ENCODE measurements at places on chromosomes 11 and 22.
A peak's percentile ranks its signal among the peaks of the same experiment; 100 is the strongest.

DNA sequence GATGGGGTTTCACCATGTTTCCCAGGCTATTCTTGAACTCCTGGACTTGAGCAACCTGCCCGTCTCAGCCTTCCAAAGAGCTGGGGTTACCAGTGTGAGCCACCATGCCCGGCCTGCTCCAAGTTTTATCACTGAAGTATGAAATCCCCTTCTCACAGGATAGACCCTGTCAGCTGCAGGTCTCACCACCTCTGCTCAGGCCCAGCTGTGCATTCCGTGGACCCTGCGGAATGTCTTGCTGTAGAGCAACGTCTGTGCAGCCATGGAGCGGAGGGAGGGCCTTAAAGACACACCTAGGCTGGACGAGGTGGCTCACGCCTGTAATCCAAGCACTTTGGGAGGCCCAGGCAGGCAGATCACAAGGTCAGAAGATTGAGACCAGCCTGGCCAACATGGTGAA lies 625.4 kb downstream of the BRD1 start:
- DNase-seq: no peak

DNA sequence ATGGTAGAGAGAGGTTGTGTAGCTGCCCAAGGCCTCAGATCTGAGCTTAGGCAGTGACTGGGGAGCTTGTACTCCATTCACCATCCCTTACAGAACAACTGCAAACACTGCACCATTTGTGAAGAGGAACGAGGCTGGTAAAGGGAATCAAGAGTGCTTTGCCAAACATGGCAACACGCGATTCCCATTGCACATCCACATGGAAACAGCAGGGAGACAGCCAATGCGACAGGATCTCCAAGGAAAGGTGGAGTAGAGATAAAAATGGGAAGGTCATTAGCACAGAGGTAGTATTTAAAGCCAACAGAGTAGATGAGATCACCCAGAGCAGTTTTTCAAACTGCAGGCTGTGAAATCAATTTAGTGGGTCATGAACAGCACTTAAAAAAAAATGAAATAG lies 42.0 kb downstream of the TCF20 start:
- peak; percentile 64 for DNase-seq

GRCh38 chr11:73114110-73114834 lies 27.8 kb downstream of the FCHSD2 start:
- no peak for DNase-seq

GRCh38 chr11:38005597-38005996 lies 1407.6 kb upstream of the RAG2 start:
- no peak for DNase-seq

DNA sequence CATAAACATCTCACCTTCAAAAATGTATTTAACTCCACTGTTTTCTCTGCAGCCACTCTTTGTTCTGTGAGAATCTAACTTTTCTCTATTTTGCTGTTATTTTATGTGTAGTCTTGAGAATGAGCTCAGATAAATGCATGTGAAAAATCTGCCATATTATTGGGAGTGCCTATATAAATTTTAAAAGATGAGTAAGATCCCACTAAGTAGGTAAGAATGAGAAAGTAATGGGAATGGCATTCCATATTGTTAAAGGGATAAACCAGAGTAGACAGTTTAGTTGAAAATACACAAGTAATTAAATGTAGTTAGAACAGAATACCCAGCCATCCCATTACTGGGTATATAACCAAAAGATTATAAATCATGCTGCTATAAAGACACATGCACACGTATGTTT lies 817.2 kb downstream of the FAM181B start:
- DNase-seq: no peak

DNA sequence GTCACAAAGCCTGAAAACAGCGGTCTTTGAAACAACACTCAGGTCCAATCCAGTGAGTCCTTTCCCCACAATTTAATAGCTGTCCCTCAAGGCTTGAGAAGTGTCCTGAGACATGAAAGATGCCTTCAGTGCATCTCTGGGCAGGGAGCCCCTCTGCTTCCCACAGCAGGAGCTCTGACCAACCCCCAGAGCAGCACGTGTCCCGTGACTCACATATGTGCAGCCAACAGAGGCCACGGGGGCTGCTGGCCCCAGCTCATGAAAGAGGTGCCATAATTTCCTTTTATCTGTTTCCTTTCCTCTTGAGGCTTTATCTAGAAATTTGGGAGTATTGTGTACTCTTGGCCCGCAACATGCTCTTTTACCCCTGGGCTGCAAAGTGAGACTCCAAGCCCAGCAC lies 33.2 kb upstream of the LMO1 start:
- no peak for DNase-seq

DNA sequence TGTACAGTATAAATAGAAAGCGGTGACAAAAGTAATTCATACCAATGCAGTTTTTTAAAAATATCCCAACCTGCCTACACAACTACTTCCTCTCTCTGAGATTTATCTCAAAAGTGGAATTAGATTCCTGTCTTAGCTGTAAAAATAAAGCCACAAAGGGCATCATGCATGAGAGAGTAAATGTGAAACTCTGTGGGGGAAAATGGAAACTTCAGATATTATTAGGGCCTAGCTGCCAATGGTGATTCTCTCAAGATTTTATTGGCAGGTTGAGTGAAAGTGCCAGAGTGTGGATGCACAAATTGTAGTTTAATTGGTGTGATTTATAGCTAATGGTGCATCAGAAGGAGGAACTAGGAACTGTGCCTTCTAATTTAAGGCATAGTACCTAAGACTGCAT lies 356.9 kb upstream of the CCDC90B start:
- DNase-seq: no peak

- DNase-seq: no peak
Measured at GRCh38 chr22:49015459-49015858, 812.2 kb downstream of the BRD1 start.

DNA sequence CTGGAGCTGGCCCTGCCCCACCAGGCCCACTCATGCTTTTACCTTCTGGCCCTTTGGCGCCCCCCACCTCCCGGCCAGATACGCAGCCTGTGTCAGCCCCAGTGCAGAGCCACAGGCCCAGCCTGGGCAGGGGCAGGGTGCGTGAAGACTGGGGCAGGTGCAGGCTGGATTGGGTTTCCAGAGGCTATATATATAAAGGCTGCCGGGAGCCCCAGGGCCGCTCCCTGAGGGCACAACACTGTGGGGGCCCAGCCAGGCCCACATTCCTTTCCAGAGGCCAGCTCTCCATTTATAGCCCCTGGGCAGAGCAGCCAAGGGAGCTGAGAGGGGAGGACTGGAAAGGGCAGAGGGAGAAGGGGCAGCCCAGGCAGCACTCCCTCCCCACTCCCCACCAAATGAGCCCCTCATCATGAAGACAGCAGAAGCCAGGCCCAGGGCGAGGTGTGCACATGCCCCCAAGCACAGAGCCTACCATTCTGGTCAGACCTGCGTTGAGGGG lies 5.0 kb upstream of the MYOD1 start:
- DNase-seq: no peak

DNA sequence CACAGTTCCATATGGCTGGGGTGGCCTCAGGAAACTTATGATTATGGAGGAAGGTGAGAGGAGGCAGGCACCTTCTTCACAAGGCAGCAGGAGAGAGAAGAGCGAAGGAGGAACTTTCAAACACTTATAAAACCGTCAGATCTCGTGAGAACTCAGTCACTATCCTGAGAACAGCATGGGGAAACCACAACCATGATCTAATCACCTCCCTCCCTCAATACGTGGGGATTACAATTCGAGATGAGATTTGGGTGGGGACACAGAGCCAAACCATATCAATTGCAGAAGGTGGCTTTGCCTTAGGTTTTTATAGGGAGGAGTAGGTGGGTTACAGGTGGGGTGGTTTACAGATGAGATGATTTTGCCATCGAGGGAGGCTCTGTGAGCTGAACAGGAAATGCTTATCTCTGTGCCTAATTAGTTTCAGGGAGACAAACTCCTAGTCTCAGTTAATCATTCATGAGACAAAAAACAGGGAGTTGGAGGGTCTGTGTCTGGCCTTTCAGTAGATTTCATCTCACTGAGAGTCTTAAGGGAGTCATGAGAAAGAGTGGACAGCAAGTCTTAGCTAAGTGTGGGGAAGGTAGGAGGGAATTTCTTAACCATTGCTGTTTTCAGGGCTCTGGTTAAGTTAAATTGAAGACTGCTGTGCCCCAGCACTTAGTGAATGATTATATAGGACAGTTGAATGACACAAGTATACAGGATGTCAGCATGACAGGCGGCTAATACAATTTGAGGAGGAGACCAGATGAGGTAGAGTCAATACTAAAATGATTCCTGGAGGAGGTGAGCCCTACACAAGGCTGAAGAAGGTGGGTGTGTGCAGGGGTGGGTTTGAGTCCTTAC lies 47.7 kb downstream of the CWC15 start:
- no peak for DNase-seq

- no peak for DNase-seq
Measured at GRCh38 chr22:21974058-21974649, 8.4 kb downstream of the TOP3B start.

- no peak for DNase-seq
Measured at GRCh38 chr11:61034704-61035525, 63.4 kb downstream of the CD6 start.

DNA sequence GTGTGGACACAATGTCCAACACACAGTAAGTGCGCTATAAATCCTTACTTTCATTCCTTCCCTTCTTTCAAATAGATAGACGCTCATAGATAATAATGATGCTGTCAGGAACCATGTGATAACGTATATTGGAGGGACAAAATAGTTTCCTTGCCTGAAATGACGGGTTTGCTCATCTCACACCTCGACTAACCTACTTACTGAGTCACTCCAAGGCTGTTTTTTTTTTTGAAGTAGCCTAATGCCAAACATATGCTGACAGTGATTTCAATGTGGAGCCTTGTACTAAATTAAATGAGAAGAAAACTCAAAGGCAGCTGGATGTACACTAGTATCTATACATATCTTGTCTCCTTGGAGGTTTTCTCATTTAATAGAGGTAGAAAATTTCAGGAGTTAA lies 400.5 kb downstream of the NELL1 start:
- DNase-seq: no peak

DNA sequence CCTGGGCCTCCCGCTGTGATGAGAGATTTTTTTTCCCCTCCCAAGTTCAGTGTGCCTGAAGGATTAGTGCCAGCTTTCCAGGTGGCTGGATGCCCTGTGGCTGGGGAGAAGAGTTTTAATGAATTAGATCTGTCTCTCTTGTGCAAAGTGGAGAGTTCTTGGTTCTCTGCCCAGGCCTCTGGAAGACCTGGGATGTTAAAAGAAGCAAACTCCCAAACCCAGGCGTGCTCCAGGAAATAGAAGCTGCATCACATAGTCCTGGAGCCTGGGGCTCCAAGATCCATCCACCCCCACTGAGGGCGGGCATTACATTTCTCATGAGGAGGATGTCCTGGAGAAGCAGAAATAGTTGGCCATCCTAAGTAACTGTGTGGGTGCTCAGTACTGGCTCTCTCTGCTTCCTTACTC lies 30.6 kb downstream of the SDHAF2 start:
- no peak for DNase-seq

DNA sequence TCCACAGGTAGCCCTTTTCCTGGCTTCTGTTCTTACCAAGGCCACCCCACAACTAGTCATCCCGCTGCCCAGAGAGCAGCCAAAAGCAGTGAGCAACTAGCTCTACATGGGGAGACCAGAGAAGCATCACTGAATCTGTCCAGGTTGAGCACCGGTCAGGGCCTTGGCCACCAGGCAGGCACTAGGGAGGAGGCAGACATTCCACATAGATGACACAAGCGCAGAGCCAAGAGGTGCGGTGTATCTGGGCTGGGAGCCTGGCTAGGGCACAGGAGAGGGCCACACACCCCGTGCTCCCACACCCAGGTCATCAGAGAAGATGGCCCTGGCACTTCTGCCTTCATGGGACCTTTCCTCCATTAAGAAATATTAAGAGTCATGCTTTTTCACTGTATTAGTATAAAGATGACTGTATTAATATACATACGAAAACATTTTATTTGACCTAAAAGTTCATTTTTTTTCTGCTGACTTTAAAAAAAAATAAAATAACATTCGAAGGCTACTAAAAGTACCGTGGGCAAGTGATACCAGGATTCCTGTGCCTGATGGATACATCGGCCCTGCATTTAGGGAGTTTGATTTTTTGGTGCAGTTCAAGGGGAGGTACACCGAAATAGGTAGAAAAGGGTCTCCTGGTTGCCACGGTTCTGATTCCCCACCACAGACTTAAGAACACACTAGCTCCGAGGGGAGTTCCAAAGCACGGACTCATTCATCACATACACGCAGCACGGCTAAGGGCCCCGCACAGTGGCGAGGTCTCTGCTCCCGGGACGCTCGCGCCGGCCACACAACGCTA lies 1.2 kb downstream of the DGCR2 start:
- no peak for DNase-seq

DNA sequence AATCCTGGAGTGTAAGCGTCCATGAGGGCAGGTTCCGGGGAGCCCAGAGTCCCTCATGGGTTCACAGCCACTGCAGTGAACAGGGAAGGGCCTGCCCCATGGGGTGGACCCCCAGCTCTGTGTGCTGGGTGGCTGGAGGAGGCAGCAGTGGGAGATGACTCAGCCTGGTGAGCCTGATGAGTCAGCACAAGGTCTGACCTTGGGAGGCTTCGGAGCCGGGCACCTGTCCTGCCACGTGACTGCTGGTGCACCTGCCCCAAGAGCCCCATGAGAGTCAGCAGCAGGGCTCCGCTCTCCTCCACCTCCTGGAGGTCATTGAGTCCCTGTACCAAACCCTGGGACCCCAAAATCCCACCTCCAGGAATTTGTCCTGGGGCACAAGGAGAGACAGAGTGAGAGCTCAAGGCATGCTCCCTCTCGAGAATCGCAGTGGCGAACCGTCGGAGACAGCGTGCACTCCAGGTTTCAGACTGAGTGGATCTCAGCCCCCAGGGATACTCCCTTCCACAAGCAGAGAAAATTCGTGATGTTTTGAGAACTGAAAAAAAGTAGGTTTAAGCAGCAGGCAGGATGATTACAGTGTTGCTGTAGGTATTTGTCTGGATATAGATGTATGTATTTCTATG lies 1221.7 kb downstream of the BRD1 start:
- DNase-seq: peak; percentile 32

DNA sequence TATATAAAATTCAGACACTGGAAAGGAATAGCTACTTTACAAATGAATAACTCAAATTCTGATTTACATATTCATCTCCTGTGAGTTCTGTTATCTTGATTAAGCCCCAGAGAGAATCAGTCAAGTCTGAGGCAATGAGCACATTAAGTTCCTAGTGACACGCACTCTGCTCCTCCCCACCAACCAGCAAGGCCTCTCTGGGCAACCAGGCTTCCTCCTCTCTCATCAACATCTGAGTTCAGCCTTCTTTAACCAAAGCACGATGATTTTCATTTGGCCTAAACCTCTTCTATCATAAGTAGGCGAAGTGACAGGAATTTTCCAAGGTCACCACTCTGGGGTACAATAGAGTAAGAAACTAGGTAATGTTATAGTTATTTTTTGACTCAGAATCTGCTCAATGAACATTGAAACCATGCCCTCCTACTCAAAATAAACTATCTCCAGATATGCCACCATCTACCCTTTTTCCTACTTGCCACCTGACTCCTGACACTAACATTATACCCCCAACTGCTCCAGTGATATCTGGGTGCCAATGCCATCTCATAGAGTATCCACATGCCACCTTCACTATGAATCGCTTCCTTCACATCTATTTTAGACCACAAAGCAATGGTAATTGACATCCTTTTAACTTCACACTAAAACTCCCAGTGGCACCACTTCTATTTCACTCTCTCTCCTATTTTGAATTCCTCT lies 114.8 kb downstream of the FAM76B start:
- DNase-seq: no peak
